Stimulated activated CD4-positive, alpha-beta T cell treated with anti-CD3 and anti-CD28 coated beads, TNF-alpha, amount 100 ng/mL, for 48 hours (primary cell): ENCODE measurements at places on chromosomes 16 and 17.

DNA sequence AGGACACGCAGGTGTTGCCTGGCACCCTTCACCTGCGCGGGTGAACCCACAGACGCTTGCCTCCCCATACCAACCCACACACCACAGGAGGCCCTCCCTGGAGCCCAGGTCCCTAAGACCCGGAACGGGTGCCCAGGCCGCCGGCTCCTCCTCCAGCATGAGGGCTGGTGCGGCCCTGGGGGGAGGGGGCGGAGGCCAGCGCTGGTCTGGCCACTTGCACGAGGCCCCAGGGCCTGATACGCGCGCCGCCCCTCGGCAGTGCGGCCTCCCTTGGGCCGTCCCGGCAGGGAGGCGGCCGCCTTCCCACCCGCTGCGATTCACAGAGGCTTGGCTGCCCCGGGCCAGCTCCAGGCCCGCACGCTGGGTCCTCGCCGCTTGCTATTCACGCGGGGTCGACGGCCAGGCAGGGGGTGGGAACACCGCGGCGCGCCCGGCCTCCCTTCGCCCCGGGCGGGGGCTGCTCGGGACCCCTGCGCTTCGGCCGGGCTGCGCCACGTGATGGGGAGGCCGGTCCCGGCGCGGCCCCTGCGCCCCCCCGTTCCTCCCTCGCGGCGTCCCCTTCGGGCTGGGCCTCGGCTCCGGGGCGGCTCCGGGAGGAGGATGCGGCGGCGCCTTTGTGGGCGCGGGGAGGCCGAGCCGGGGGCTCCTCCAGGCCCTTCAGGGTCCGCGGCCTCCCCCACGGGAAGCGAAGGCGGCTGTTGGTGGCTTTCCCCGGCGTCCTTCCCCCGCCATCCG is 685 bp downstream of the FASN start:
- peak; percentile 29 for DNase-seq

DNA sequence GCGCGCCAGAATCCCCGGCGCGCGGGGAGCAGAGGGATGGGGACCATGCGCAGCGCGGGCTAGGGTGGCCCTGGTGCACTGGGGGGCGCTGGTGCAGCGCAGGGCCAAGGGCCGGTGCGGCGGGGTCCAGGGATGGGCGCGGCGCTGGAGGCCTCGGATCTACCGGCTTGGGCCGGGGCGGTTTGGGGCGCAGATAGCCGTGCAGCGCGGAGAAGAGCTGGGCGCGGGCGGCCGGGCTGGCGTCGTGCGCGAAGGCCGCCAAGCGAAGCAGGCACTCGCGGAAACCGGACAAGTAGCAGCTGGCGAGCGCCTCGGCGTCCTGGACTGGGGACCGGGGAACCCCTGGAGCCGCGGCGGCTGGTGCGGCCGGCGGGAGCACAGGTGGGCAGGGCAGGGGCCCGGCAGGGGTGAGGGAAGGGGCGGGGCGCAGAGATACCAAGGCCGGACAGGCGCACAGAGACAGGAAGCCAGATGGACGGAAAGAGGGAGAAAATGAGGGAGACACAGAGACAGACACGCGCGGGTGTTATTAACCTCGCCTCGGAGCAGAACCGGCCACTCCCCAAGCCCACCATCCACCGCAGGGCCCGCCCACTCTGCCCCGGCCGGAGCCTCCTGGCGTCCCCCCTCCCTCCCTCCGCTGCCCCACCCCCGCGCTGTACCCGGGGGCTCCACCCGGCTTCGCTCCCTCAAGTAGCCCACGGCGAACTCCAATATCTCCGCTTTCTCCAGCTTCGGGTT is 2.1 kb downstream of the HES7 start:
- no peak for DNase-seq

GRCh38 chr16:89026121-89026612 is 49.2 kb upstream of the CBFA2T3 start:
- DNase-seq = peak; percentile 28

DNA sequence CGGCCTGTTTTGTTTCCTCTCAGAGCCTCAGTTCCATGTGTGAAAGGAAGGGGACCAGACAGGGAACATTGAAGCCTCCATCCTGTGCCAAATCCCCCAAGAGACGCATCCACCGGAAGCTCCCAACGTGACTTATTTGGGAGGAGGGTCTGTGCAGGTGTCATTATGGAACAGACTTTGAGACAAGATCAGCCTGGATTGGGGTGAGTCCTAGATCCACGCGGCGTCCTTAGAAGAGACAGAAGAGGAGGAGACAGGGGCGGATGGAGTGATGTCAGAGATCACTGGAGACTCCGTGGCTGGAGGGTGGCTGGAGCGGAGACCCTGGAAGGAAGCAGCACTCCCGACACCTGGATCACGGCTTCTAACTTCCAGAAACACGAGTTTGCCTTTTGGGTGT is 80.0 kb downstream of the KLHDC4 start:
- no peak for DNase-seq

GRCh38 chr16:87490096-87490798 is 2.6 kb downstream of the ZCCHC14 start:
- DNase-seq = no peak

GRCh38 chr16:35516551-35516950 is 2057.1 kb downstream of the TP53TG3F start:
- no peak for DNase-seq

GRCh38 chr16:70778901-70779309 is 22.1 kb downstream of the VAC14 start:
- no peak for DNase-seq
